Neural crest cell (in vitro differentiated cells): ENCODE measurements at places on chromosomes 12 and 14.

DNA sequence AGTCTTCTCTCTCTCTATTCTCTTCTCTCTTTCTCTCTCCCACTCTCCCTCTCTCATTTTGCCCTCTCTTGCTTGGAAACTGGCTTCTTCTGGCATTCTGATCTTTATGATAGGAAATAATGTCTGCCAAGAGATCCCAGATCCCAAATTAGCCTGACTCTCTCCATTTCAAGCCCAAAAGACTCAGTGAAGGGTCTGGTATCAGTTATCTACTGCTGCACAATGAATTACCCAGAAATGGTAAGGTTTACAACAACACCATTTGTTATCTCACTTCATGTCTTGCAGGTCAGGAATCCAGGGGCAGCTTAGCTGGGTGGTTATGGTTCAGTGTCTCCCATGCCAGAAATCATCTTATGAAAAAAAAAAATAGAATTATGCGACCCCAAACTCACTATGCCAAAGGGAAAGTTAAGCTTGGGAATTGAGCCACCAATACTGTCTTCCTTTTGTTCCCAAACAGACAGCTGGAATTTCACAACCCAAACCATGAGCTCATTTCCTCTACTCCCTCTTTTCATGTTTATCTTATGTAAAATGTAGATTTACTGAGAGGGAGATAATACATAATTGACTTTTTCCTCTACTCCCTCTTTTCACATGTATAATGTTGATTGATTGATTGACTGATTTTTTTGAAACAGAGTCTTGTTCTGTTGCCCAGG, 67.8 kb upstream of the FICD start:
- no peak for DNase-seq

- no peak for DNase-seq
Measured at GRCh38 chr12:45705404-45705803, 24.1 kb upstream of the ARID2 start.

DNA sequence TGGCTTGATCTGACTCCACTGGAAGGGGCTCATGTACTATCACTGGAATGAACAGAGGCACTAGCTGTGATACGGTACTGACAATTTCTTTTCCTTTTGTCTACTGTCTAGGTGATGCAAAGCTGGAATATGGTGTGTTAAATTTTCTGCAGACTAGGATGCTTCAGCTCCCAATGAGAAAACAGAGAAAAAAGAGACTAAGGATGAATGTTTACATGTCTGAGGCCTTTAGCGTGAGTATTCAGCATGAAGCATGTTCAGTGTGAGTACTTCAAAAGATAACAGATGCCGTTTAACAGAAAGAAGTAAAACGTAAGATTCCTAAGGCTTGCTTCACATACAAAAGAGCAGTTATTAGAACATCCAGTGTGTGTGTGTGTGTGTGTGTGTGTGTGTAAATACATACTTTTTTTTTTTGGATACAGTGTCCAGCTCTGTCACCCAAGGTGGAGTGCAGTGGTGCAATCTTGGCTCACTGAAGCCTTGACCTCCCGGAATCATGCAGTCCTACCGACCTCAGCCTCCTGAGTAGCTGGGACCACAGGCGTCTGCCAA, 92.3 kb upstream of the FERMT2 start:
- DNase-seq = no peak

GRCh38 chr12:119998471-119999245, 9.6 kb downstream of the BICDL1 start:
- no peak for DNase-seq

DNA sequence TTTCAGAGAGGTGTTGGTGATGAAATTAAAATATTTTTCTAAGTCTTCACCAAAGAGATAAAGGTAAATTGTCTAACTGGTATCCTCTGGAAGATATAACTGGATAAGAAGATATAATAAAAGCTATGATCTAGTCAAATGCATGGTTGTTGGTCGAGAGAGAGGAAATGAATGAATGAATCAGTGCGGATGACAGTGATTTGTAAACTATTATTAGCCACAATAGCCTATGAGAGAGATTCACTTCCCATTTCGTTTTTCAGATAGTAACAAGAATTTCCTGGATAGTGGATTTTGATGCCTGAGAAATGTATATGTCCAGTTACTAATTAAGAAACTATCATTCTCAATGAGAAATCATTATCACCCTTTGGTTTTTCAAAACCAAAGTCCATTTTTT, 63.1 kb downstream of the HEATR5A start:
- DNase-seq = no peak

DNA sequence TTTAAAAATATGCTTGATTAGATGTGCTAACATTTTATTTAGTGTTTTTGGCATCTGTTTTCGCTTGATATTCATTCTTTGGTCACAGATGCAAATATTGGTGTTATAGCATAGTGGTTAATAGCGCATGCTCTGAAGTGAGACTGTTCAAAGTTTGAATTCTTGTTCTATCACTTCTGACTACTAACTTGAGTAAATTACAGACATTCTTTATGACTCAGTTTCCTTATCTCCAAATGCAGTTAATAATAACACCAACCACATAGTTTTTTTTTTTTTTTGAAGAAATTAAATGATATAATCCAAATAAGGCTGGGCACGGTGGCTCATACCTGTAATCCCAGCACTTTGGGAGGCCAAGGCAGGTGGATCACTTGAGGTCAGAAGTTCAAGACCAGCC, 81.0 kb downstream of the TMX1 start:
- no peak for DNase-seq

- no peak for DNase-seq
Measured at GRCh38 chr12:1474041-1474573, 120.3 kb downstream of the FBXL14 start.

DNA sequence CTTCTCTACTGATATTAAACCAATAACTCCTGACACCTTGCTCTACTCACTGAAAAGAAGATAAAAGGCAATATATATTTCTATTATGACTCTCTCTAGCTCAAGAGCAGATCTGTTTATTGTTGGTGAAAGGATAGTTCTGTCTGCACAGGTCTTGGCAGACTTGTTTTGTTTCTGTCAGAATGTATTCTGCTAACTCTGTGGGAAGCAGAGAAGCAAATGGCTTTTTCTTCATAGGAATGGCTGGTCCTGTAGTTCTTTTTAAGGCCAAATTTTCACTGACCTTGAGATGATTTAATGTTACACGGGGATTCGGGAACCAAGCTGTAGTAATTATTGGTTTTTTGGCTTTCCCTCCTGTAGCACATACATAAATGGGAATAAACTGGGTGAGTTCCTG, 512.1 kb downstream of the DIO2 start:
- no peak for DNase-seq

- no peak for DNase-seq
Measured at GRCh38 chr14:73741876-73742519, 27.8 kb upstream of the PNMA1 start.

DNA sequence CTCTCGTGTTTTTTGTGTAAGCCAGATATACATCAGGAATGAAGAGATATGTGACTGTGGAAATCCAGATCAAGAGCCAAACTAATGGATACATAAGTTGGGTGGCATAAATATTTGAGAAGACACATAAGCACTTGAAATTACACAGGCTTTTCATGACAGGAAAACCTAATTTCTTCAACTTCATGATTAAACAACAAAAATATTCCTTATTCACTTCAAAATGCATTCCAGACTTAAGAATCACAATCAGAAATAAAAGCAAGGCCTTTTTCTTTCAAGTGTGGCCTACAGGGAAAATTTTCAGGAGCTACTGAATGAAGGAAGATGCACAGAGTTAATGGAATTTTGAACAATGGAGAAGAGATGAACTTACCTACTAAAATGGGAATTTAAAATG, 515.6 kb downstream of the FOXG1 start:
- no peak for DNase-seq

- no peak for DNase-seq
Measured at GRCh38 chr12:47989023-47989417, 15.3 kb downstream of the COL2A1 start.

GRCh38 chr14:73058922-73059673, 764 bp downstream of the RBM25 start:
- DNase-seq = no peak

GRCh38 chr12:69329669-69330428, 18.3 kb upstream of the LYZ start:
- DNase-seq = no peak

- DNase-seq = no peak
Measured at GRCh38 chr14:90581745-90582144, 184.9 kb downstream of the CALM1 start.

GRCh38 chr14:26528415-26529182, 69.2 kb downstream of the NOVA1 start:
- DNase-seq = no peak

- DNase-seq = no peak
Measured at GRCh38 chr14:101739446-101740141, 21.9 kb upstream of the PPP2R5C start.

DNA sequence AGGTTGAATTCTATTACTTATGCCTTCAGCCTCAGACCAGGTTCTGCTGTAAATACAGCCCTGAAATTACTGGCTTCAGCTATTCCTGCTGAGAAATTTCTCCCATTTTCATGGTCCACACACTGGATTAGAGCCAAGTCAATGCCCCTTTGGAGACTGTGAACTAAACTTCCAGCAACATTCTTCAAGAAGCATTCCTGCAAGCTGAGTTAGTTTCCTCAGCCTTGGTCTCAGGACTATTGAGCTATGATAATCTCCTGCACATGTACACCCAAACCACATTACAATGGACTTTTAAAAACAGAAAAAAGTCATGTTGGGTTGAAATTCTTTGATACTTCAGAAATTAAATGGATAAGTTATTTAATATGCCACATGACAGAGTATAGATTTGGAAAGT, 58.0 kb upstream of the AVPR1A start:
- DNase-seq = no peak

GRCh38 chr14:77804592-77804991, 4.7 kb downstream of the ADCK1 start:
- DNase-seq = no peak

GRCh38 chr12:89343127-89343526, 9.2 kb downstream of the DUSP6 start:
- no peak for DNase-seq

DNA sequence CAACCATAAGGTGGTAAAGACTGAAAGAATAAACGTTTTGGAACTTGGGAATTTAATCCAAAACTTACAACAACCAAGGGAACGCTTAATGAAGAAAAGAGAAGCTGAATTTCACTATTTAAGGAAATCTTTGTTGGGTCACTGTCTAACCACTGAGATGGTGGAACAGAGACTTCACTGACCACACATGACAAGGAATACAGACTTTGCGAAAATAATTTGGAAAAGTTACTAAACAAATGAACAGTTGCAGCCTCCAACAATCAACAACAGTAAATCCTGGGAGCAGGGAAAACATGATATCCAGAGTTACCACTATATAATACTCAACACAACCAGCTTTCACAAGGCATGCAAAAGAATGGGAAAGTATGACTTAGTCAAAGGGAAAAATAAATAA, 79.1 kb downstream of the CMKLR1 start:
- no peak for DNase-seq
